Activated B cell treated with CpG ODN at 0.5 μM for 24 hours (primary cell): ENCODE measurements at places on chromosomes 3 and 15.

GRCh38 chr15:50883903-50884302 lies 24.6 kb upstream of the AP4E1 start:
- DNase-seq, result no peak

GRCh38 chr3:96813820-96814650 lies at the start of gene EPHA6:
Gene EPHA6 (plus strand): TSS chr3:96814594.
- no peak for DNase-seq

- no peak for DNase-seq
Observed at GRCh38 chr3:196272826-196273225, 14.7 kb downstream of the PCYT1A start.

GRCh38 chr3:193231201-193231600 lies 9.8 kb upstream of the PLAAT1 start:
- DNase-seq, result no peak

DNA sequence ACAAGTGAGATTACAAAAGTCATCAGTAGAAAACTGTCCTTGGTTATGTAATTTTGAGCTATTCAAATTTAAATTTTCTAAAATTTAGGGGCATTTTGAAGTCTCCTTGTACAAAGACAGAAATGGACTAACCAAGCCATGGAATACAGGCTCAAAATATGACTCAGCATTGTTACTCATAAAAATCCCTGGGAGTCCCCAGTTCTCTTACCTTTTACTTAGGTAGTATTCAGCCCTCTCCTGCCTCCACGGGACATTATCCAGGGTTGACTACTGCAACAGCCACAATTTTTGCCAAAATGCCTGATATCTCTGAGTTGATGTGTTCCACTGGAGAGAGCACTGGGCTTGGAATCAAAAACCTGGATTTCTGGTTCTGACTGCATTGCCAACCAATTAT lies 25.0 kb downstream of the CLDN18 start:
- DNase-seq, result no peak

- no peak for DNase-seq
Observed at GRCh38 chr15:75811626-75812025, 31.6 kb upstream of the UBE2Q2 start.

- DNase-seq, result no peak
Observed at GRCh38 chr15:69699096-69699495, 246.5 kb downstream of the RPLP1 start.

DNA sequence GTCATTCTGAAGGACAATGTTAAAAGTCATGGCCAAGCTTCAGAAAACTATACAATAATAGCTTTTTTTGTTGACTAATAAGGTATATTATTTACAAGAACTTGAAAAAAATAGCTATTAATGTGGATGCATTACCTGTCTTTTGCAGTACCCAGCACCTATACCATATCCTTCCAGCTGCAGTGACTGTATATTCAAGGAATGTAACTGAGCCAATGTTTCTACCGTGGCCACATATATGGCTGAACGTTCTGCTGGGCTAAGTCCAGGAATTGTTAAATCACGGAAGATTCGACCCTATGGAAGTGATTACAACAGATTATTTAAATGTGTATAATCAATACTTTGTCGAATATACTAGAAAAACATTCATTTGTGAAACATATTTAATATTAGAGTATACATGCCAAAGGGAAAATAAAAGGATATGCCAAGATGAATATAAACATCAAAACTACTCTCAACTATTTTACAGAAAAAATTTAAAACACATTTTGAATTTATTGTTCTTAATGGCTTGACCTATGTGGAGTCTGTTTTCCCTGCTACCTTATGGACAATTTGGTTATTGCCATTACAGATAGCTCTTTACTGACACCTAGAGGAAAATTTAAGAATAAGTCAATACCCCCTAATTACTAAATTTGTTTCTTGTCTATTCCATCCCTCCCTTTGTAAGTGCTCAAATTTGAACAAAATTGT lies 17.6 kb downstream of the ACAD11 start:
- DNase-seq, result no peak

GRCh38 chr3:122952520-122952919 lies 75.0 kb downstream of the SEMA5B start:
- DNase-seq, result no peak

DNA sequence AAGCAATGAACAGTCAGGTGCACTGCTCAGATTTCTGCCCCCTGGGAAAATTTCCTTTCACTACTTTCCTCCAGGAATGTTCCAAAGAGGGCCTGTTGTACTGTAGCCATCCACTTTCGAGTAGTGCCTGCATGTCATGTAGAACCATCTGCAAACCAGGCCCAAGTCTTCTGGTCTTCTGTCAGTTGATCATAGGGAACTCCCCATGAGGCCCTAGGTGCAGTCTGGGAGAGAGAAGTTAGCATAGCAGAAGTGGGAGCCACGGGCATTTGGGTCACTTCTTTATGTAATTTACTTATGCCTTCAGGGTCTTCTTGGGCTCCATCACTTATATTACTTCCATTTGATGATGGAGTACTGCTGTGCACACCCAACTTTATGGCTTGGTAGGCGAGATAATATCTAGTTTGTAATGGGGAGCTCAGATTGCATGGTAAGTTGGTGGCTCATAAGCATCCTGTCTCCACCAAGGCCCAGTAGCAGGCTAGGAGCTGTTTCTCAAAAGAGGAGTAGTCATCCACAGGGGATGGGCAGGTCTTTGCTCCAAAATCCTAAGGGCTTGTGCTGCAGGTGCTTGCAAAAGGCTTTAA lies 151.4 kb downstream of the NFKBIZ start:
- DNase-seq, result no peak

DNA sequence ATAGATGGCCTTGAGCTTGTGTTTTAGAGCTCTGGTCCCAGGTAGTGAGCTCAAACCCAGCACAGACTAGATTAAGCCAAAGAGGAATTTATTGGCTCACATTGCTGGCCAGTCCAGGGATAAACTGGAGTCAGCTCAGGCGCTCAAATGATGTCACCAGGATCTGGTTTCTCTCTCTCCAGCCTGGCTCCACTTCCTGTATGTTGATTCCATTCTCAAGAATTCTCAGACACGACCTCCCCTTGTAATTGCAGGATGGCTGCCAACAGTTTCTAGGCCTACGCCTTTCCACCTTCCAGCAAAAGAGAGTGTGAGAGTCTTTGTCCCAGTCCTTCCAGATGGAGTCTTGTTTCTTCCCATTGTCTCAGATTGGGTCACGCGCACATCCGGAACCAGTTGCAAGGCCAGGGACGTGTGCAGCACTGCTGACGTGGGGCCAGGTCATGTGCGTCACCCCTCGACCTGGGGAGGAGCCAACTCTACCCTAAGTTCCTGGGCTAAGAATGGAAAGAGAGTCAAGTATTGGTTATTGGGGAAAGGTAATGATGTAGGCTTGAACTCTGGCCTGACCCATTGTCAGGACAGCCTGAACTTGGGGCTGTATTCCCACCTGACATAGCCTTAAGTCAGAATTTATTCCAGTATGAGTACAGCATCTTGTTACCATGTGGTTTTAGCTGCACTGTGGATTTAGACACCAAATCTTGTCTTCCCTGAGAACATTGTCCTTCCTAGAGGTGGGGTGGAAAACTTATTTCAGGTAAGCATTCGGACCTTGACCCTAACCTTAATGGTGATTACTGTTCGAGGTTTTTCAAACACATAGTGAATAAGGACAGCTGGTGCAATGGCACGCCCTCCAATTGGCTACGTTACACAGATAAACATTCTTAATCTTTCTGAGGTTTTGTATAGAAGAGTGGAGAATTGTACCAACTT lies 31.6 kb downstream of the CACNA1D start:
- no peak for DNase-seq

DNA sequence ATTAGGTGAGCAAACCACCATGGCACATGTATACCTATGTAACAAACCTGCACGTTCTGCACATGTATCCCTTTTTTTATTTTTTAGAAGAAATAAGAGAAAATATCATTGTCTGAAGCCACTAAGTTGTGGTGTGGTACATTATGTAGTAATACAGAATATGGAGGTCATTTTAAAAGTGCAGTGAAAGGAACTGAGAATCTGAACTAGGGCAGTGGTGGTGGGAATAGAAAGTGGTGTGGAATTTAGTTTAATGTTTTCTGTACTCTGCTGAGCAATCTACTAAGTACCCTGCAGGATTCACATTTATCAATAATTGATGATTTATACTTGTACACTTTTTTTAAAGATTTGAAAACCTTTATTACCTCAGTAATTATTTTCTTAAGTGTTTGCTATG lies 283.5 kb downstream of the CHL1 start:
- no peak for DNase-seq

DNA sequence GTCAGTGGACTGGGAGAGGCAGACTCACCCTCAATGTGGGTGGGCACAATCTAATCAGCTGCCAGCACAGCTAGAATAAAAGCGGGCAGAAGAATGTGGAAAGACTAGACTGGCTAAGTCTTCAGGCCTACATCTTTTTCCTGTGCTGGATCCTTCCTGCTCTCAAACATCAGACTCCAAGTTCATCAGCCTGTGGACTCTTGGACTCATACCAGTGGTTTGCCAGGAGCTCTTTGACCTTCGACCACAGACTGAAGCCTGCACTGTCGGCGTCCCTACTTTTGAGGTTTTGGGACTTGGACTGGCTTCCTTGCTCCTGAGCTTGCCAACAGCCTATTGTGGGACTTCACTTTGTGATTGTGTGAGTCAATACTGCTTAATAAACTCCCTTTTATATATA lies 68.0 kb downstream of the CNTN3 start:
- no peak for DNase-seq

GRCh38 chr15:50881121-50882048 lies 27.1 kb upstream of the AP4E1 start:
- DNase-seq, result no peak

DNA sequence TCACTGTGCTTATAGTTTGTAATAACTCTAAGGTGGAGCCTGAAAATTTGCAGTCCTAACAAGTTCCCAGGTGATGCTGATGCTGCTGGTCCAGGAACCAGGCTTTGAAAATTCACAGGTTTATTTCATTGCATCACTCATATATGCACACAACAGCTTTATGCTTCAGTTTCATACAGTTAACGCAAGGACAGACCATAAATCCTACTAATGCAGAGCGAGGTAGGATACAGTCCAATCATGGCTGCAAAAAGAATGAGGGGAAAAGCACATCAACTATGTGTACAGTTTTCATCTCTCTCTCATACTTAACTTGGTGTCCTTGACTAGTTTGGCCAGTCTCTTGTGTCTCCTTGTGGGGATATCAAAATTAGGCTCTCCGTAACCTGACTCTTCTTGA lies 135.1 kb downstream of the SLCO3A1 start:
- no peak for DNase-seq

- DNase-seq, result no peak
Observed at GRCh38 chr3:195043607-195044339, 227.2 kb downstream of the XXYLT1 start.

DNA sequence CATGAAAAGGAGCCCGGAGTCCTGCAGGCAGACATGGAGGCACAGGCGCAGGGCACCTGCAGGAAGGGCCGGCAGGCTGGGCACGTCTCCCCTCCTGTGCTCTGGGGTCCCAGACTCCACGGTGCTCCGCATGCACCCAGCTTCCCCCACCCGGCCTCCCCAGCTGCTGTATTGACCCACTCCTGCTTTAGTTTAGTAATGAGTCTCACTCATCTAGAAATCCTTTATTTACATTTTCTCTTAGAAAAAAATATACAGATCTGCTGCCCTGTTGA lies 8.5 kb downstream of the MESP2 start:
- no peak for DNase-seq

DNA sequence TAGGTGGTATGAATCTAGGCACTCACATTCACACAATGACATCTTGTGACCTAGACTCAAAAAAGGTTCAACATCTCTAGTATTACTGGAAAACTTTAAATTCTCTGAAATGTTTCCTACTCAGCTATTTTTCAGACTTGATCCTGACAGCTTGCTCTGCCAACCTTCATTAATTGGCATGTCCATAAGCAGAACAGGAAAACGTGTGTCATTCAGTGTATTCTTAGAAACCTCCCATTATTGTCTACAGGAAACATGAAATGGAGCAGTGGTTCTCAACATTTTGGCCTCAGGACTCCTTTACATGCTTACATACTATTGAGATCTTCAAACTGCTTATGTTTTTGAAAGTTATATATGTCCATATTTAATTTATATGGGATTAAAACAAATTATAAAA lies 363.2 kb downstream of the NAALADL2 start:
- DNase-seq, result no peak

DNA sequence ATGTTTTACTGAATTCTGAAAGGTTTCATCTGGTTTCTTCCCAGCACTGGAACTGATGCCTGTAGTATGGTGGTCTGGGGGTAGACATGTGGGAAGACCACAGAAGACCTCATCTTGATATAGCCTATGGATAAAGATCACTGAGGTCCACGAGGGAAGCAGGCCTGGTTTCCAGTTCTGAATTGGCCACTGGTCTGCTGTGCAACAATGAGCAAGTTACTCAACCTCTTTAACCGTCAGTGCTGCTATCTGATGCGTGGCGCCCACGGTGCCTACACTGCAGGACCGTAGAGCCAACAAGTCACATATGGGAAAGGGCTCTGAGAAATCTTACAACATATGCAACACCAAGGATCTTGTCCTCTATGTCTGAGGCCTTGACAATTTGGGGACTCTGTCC lies 13.3 kb downstream of the TLE3 start:
- no peak for DNase-seq

DNA sequence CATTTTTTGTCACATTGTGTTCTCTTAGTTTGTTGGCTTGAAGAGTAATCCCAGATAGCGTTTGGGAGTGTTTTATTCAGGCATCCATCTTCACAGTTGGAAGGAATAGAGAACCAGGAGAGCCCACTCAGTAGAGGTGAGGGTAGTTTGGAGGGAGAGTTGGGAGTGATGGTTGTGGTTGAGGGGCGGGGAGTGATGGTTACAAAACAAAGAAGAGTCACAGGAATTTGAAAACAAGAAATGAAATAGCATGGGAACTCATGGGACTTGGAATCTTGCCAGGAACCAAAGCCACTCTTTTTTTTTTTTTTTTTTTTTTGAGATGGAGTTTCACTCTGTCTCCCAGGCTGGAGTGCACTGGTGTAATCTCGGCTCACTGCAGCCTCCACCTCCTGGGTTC lies 36.3 kb downstream of the DUT start:
- DNase-seq, result no peak

DNA sequence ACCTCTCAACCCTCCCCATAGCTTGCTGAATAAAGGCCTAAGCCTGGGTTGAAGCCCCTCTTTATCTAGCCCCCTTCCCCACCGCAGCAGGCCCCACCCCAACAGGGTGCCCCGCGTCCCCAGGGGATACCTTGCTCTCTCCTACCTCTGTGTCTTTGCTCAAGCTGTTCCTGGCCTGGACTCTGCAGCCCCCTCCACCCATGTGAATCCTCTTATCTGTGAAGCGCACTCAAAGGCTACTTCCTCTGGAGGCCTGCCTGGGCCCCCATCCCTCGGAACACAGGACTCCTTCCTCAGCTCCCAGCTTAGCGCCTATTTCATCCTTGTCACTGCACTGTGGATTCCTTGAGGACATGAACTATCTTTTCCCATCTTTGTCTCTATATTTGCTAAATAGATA lies 61.4 kb upstream of the HERC1 start:
- no peak for DNase-seq

- DNase-seq, result no peak
Observed at GRCh38 chr3:42308651-42309050, 42.7 kb upstream of the CCK start.

DNA sequence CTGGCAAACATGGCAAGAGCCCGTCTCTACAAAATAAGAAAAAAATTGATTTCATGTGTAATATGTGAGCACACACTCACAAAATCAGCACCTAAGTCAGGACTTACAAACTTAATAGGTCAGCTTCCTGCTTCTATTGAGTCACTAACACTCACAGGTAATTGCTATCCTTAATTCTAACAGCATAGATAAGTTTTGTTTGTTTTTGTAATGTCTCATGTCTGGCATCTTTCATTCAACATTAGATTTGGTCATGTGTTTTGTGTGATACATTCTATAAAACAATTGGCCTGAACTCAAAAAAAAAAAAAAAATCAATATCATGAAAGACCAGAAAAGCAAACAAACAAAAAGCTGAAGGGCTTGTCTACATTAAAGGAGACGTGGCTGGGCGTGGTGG lies 564.7 kb downstream of the AGBL1 start:
- DNase-seq, result no peak
